Stimulated activated CD4-positive, alpha-beta T cell treated with anti-CD3 and anti-CD28 coated beads, Interleukin-12 subunit alpha, Interleukin-12 subunit beta, amount 100 ng/mL, for 48 hours (primary cell): ENCODE measurements at places on chromosomes 1 and 21.
A peak's percentile ranks its signal among the peaks of the same experiment; 100 is the strongest.

GRCh38 chr1:230123280-230124185 is 56.5 kb downstream of the GALNT2 start:
- no peak for DNase-seq

DNA sequence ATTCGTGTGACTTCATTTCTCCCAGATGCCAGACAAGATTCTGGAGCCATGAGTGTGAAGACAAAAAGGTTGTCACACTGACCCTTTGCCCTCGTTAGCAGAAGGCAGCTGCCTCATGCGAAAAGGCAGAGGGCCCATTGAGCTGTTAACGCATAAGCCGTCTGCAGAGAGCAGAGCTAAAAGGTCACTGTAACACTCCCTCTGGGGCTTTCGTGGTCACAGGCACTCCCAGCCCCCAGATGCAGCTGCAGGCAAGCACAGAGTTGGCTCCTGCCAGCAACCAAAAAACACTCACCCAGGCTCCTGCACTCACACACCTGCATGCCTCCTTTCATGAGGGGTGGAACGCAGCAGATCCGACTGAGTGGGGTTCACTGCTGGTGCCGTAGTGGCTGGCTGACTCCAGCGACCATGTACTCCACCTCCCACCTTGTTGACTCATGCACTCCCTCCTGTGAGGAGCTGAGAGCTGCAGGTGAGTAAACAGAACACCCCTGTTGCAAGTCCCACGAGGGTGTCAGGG is 287.5 kb downstream of the SMYD3 start:
- DNase-seq = no peak

DNA sequence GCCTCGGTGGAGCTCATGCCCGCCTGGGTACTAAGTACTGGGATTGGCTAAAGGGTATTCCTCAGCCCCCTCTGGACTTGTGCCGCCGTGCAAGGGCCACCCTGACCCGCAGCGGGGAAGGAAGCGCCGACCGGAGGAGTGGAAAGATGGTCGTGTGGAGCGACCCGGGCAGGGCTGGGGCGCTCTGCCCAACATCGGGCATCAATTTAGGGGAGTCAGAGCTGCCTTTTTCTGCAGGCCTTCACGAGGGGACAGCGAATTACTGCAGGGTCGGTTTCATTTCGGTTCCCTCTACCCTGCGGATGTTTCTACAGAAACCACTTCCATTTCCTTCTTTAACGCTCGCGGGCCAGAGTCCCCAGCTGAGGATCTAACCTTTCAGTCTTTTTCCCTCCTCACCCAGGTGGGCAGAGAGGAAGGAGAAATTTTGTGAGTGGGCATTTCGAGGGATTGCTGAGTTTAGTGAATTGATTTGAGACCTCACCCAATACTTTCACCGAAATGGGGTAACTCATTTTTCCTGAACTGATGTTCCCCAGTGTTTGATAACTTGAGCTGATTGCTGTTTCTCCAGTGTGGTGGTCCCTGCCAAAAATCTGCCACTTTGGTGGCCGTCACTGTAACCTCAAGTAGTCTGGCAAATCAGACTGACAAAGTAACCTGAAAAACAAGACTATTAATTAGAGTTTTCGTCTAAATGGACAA is 1.1 kb downstream of the TOR1AIP1 start:
- no peak for DNase-seq

DNA sequence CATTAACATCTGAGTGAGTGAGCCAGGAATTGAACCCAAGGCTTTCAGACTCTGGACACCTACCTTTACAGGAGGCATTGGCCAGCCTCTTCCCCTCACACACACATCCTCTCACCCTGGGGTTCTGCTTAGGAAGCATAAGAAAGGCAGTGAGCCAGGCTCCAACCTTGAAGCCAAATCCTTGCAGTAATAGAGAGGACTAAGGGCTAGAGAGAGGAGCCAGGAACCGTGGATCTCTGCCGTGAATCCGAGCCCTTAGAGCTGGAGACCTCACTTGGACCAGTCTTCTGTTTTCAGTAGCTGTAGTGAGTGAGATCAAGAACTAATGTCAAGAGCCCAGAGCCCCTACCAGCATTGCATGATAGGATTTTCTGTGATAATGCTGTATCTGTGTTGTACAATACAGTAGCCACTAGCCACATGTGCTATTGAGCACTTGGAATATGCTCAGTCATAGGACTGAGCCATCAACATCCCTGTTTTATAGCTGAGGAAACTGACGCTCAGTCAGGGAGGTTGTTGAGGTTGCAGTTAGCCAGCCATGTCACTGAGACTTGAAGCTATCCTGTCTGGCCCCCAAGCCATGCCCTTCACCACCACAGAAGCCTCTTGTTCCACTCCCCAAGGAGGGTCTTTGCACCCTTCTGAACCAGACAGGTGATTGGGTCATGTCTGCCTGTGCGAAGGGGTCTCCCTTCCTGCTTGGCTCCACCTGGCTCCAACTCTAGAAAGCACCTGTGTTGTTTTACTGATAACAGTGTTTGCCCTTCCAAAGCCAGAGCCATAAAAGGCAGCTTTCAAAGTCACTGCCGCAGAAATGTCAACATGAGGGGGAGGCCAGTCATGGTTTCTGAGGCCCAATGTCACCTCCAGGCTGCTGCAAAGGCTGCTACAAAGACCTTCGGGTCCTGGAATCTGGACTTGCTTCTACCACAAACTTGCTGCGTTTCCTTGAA is 101.1 kb upstream of the JUN start:
- DNase-seq = no peak

- no peak for DNase-seq
Observed at GRCh38 chr1:52673513-52673912, 24.6 kb downstream of the COA7 start.

DNA sequence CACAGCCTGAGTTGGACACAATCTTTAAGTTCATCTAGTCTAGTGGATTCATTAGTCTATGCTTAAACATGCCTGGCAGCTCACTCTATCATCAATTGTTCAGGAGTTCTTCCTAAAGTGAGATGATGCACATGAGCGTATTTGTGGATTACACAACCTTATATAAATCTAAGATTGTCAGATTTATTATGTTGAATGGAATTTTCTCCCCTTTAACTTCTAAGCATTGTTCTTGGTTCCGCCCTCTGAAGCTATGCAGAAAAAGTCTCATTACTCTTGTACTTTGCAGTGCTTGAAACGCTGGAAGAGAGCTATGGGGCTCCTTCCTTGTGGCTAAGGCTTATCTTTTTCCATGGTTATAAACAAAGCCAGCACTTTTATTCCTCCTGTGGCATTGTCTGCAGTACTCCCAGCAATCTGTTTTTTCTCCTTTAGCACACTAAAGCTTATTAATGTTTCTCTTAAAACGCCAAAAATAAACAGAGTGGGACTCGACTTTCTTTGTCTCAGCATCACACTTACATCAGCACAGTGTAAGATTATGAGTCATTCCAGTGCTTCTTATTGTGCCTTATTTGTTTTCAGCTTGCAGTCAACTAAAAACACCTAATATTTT is 316.8 kb upstream of the CAMK1G start:
- no peak for DNase-seq

GRCh38 chr1:47210666-47211065 is 20.8 kb upstream of the PDZK1IP1 start:
- no peak for DNase-seq

DNA sequence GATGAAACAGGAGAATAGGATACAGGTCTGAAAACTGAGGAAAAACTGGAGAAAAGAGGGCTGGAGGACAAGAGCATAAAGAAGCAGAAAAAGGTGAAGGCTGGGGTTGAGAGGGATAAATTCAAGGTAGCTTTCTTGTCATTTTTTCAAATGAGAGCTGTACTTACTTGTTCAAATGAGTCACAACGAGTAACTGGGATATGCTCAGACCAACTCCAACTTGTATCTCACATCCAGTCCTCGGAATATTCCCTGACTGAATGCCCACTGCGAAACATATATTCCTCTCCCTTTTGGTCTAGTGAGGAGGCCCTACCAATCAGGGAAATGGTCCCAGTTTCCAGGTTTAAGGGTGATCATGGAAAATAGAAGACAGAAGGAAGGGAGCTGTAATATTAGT is 343.4 kb downstream of the HHIPL2 start:
- DNase-seq = no peak

- DNase-seq = no peak
Observed at GRCh38 chr21:41466024-41466820, 40.2 kb downstream of the MX1 start.

GRCh38 chr21:45615145-45615711 is 28.3 kb upstream of the PCBP3 start:
- DNase-seq = peak; percentile 63

GRCh38 chr1:168799927-168800605 is 71.1 kb upstream of the DPT start:
- DNase-seq = no peak

DNA sequence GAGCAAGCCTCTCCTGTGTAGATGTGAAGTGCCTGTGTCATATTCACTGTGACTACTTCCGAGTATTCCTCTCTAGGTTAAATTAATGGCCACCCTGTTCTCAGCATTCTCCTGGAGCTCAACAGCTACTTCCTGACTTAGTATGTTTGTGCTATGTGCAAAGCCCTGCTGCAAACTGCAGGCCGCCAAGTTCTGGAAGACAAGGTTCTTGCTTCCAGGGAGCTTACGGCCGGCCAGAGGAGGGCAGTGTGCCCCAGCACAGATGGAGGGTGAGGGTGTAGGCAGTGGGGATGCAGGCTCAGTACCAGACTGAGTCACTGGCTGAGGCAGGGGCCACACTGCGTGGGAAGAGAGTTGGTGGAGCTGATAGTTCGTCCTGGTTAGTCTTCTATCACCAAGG is 43.2 kb downstream of the ELK4 start:
- DNase-seq = no peak

- no peak for DNase-seq
Observed at GRCh38 chr1:93824834-93825233, 54.2 kb downstream of the DNTTIP2 start.

DNA sequence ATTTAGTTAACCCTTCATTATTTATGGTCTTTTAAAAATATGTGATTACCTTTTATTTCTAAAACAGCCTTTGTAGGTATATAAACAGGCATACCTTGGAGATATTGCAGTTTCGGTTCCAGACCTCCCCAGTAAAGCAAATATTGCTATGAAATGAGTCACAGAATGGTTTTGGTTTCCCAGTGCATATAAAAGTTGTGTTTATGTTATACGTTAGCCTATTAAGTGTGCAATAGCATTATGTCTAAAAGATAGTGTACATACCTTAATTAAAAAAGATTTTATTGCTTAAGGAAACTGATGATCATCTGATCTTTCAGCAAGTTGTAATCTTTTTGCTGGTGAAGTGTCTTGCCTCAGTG is 44.1 kb downstream of the XCL2 start:
- DNase-seq = no peak

DNA sequence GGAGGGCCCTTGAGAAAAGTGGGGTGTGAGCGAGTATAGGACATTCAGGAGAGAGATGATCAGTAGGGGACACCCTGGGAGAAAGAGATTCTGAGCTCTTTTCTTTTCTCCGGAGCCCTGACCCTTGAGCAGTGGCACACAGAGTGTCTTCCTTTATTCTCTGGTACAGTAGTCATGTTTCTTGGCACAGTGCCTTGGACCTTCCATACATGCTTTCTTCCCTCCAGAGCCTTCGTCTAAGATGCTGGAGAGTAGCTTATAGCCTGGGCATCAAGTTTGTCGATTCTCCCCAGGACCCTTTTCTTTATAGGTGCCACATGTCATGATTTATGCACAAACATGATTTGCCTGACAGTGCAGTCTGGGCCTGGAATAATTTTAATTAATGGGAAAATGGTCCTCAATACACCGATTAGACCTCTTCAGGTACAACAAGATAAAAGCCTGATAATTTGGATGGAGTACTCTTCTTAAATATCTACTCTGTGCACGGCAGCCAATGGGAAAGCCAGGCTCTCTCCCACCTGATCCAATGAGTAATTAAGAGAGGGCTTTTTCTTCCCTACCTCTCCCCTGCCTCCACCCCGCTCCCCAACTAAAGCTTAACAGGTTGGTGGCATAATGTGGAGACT is at the start of gene TBX19:
Gene TBX19, plus strand, starts transcription at position 582 of the 632 bp plus-strand sequence. CDS start 214 bp downstream, outside the sequence.
- no peak for DNase-seq

GRCh38 chr1:119732465-119733168 is 20.9 kb downstream of the PHGDH start:
- no peak for DNase-seq

DNA sequence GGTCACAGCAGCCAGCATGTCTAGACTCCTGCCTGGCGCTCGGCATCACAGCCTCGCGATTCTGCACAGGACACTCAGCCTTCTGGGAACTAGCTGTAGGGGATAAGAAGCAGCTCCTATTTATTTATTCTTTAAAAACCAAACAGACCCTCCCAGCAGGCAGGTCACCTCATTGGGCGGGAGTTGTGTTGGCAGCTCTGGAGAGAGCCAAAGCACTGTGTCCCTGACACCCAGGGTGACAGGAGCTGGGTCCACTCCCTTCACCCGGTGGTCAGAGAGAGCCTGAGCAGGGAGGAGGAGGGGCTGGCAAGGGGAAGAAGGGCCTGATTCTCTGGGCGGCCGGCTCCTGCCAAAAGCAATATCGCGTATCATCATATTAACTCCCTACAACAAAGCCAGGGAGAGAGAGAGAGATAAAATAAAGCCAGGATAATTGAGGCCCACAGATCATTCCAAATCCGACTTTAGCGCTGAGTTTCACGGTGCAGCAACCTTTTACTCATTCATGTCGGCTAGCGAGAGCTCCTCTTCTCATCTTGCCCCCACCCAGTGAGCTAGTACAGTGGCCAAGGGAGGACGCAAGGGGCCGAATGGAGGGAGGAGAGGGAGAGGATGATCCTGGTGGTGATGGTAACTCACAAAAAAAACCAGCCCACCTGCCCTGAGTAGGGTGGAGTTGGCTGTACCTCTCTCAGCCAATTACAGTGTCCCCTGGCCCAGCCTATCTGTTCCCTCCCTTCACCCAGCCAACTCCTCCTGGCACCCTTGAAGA is 79.8 kb upstream of the IFFO2 start:
- DNase-seq = no peak

DNA sequence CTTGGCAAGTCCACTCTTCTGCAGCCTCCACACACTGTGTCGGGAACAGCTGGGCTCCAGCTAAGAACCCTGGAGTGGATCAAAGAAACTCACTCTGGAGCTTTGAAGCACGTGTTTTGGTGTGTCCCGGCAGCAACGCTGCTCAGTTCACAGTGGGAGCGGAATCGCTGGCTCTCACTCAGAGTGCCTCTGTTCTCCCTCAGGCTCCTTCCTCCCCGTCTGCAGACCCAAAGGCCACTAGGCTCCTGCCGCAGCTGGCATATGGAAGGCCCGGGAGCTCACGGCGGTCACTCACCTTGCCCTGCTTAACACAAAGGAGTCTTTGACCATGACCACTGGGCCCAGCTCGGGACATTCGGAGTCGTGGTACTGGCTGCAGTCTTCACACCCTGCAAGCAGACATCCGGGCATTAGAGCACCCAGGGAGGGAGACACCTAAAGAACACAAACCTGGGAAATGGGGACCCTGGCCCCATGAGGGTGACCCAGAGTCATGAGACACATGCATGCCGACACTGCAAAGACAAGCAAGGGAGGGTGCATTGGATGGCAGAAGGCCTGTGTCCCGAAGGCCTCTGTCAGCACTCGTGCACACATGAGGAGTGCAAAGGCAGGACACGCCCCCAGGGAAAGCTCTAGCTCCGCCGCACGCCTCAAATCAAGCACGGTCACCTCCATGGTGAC is 19.7 kb downstream of the PRDM15 start:
- DNase-seq = no peak

GRCh38 chr1:29736582-29737188 is 500.4 kb downstream of the PTPRU start:
- DNase-seq = no peak
